Retinal pigment epithelial cell (primary cell): ENCODE measurements at places on chromosomes 4 and X.

DNA sequence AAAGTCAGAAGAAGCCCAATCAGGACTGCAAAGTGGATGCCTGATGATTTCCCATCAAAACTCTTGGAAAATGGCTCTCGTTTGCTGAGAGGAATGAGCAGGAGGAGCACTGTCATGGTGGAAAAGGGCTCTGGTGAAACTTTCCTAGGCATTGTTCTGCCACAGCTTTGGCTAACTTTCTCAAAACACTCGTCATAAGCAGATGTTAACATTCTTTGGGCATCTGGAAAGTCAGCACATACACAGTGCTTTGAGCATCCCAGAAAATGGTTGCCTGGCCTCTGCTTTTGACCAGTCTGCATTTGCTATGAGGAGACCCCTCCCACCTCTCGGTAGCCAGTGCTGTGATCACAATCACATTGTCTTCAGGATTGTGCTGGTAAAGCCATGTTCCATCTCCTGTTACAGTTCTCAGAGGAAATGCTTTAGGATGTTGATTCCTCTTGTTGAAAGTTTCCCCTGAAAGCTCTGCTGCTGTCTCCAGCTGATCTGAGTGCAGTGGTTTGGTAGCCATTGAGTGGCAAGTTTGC lies 25.2 kb upstream of the TBC1D14 start:
- DNase-seq, result no peak

DNA sequence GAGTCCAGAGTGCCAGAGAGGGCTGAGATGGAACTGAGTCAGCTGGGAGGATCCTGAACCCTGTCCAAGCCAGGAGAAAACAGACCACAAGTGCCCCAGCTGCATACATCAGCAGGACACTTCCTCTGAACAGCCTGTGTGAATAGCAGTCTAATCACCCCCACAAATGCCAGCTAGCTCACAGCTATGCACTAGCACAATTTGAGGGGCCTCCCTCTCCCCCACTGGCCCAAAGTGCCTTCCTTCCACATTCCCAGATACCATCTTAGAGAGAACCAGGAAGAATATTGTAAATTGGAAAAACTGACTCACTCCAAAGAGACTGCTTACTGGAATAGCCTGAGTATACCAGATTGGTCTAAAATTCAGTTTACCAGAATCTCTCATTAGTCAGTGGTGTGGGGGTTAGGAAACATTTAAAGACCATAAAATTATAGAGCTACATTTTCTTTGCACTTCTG lies 292.6 kb upstream of the KLF3 start:
- DNase-seq, result no peak

- DNase-seq, result no peak
Measured at GRCh38 chrX:15834053-15834452, 20.6 kb downstream of the AP1S2 start.

DNA sequence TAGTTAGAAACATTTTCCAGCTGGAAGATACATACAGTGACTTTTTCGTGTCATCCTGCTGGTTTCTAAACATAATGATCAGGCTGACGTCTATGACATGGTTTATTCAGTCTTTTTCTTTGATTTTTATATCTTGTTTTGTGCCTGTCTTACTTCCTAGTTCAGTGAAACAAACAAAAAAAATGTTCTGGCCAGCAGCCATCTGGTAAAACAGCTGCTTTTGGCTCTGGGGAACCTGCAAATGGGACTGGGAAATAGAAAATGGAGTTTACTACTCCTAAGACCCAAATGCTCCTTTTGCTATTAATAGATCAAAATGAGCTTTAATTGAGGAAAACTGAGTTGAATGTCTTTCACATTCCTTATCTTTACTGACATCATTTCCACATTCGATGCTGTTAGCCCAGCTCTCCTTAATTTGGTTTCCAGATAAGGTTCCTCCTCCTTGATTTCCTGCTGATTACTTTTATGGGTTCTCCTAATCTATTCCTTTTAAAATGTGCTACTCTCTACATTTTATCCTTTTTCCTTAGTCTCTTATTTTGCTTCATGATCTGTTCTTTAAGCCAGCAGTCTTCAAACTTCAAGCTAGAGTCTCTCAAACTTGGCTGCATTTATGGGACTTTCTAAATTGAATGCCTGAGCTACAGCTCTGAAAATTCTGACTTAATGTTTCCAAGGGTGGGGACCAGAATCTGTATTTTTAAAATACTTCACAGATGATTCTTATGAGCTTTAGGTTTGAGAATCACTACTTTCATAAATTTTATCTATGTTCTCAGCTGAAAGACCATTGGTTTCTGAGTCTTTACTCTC lies 499.5 kb downstream of the ANKRD50 start:
- DNase-seq, result no peak

- DNase-seq, result no peak
Measured at GRCh38 chr4:6475492-6476020, 3.1 kb upstream of the PPP2R2C start.

- DNase-seq, result no peak
Measured at GRCh38 chr4:100880011-100880410, 362.2 kb upstream of the EMCN start.

DNA sequence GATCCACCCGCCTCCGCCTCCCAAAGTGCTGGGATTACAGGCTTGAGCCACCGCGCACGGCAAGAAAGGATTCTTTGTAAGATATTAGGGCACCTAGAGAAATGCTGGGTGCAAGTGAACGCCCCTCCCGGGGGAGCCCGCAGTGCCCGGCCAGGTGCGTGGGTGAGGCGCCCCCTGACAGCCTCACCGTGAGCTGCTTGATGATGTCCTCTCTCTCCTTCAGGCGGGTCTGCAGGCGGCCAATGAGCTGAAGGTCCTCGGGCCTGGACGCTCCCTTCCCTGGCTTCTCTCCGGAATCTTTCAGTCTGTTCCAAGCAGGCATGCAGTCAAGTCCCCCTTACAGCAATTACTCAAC lies 21.9 kb downstream of the MED28 start:
- DNase-seq, result no peak

- no peak for DNase-seq
Measured at GRCh38 chr4:114598191-114599121, at the start of gene UGT8. Gene UGT8 (plus strand): TSS chr4:114598807. CDS start chr4:114622881, 24,074 bp downstream.

DNA sequence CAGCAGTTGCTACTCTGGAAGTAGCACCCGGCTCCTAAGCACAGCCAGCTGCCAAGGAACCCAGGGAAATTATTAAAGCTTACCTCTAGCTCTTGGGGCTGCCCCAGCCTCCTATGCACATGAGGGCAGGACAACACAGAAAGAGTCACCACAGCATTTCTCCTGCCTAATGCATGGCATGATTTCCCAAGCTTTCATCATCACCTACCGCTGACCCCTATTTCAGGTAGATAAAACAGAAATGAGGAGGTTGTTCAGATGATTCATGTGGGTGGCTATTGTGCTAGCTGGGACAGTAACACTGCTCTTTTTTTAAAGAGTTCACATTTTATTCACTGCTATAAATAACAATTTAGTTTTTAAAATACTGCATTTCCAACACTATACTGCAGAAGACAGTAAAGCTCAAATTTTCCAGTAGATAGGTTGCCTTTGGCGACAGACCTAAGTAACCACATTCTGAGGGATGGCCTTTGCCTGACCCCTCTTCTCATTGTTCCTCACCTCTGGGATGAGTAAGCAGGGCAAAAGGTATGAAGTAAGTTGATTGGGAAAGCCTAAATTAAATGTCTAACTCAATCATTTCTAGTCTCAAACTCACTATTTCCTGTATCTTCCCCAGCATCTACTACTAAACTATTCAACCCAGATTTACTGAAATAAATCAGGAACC lies 16.7 kb downstream of the CASK start:
- DNase-seq, result no peak

DNA sequence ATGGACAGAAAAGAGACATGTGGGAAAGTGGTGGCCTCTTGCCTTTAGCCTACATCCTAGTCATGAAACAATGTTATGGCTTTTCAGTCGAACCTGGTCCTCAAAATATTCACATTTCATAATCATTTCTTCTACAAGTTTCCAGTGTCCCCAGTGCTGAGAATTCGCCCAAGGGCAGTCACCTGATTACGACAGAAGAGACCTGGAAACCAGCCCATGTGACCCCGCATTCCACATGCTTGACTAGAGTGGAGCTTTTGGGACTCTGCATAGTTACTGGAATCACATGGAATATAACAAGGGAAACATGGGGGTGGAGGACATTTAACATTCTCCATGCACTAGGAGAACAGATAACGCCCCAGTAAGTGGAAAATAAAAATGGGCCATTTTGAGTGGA lies 100.1 kb downstream of the PPARGC1A start:
- peak; percentile 98 for DNase-seq
